SK-N-SH treated with all-trans-retinoic acid at 6 μM for 48 hours (cell line): ENCODE measurements at places on chromosomes 2 and 18.

DNA sequence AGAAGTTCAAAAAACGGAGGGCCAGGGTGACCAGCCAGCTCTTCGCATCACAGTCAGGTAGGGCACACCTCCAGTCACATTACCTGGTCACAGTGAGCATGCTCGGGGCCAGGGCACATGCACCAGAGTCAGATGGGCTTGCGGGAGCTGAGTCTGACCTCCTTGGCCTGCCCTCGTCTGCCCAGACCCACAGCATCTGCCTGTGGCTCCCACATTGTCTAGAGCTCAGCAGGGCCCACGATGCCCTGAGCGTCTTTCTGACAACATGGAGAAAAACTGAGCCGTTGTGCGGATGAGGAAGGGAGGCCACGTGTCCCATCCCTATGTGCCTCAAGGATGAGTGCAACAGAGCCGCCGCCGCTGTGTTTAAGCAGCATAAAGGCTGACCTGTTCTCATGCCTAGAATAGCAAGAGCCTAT, 37.6 kb downstream of the CRACDL start:
- no peak for ATAC-seq

- ATAC-seq: no peak
Observed at GRCh38 chr2:654896-655295, 22.3 kb downstream of the TMEM18 start.

- ATAC-seq: no peak
Observed at GRCh38 chr2:163863073-163863472, 127.3 kb upstream of the FIGN start.

DNA sequence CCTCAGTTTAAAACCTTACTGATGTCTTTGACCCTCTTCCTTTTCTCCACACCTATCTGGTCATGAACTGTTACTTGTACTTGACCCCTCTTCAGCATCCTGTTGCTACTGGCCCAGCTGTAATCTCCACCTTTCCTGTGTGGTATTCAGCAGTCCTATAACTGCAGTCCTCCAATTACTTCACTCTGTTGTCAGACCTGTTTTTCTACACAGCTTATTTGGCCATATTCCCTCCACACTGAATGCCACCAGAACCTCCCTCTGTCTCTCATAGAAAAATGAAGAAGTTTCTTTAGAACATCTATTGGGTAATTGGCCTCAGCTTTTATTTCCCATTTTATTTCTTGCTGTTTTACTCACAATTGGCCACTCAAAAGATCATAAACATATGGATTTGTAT, 155.4 kb downstream of the ASXL3 start:
- ATAC-seq: no peak

- no peak for ATAC-seq
Observed at GRCh38 chr2:107712857-107713256, 113.8 kb upstream of the RGPD4 start.

GRCh38 chr2:156539086-156539860, 103.1 kb downstream of the GPD2 start:
- no peak for ATAC-seq

DNA sequence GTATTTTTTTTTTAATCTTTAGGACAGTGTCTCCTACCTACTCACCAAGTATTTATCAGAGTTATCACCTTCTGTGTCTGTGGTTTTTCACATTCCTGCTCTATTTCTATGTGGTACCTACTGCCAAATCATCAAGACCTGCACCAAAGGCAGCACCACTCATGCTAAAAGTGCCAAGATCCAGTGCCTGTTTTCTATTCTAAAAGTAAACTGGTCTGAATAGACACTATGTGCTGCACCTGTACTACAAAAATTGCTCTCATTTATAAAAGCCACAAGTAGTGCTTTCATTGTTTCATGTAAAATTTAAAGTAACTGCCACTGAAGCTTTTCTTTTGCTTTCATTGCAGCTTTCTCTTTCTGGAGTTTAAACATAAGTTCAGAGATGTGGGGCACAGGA, 103.9 kb upstream of the GULP1 start:
- no peak for ATAC-seq

- peak; percentile 80 for ATAC-seq
Observed at GRCh38 chr18:9708057-9708433, at the start of gene RAB31. RAB31 (plus strand) TSS chr18:9708301; CDS start chr18:9708406, 105 bp downstream.

- peak; percentile 48; the same call in 2 of the 3 replicates for ATAC-seq
Observed at GRCh38 chr2:138722316-138722715, 57.9 kb downstream of the NXPH2 start.

DNA sequence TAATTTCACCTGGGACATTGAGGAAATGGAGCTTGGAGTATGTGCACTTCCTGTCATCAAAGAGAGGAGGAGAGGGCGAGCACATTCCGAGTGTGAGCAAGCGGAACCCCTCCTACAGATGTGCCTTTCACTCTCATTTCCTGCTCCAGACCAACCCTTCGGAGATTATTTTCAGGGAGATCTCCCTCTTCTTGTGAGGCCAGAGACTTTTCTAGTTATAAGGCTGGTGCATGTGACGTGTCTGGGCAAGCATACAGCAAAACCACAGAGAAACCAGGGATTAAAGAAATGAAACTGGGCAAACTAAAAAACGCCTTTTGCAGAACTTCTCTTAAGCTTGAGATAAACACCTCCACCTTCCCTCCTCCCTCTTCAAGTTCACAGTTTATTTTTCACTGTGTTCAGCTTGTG, 409.2 kb upstream of the TCF4 start:
- ATAC-seq: no peak

DNA sequence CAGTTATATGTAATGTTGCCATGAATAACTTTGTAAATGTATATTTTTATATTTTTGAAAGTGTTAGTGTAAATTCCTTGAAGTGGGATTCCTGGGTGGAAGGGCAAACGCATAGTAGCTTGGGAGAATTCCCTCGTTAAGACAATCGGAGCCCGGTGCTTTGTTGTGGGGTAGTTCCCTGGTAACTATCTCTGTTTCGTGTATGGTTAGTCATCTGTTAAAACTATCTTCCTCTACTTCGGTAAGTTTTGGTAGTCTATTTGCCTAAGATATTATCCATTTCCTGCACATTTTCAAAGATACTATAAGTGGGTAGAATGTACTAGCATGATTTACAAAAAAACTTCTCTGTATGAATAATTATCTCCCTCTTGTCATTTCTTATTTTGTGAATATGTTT, 113.8 kb upstream of the NRXN1 start:
- no peak for ATAC-seq

DNA sequence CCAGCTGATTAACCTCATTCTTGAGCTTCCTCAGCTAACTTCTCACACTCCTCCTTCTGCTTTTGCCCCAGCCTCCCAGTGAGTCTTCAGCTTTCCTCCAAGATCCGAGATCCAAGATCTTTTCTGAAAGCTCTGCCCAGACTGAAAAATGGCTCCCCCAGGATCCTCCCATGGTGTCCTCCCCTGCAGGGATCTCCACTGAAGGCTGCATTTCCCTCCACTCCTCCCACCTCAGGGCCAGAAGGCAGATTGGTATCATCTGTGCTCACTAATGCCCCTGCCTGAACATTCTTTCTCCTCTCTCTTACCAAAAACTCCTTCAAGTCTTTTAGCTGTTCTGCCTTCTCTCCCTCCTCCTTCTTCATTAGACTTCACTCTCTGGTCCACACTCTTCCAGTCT, 6.1 kb upstream of the FOXI3 start:
- no peak for ATAC-seq

DNA sequence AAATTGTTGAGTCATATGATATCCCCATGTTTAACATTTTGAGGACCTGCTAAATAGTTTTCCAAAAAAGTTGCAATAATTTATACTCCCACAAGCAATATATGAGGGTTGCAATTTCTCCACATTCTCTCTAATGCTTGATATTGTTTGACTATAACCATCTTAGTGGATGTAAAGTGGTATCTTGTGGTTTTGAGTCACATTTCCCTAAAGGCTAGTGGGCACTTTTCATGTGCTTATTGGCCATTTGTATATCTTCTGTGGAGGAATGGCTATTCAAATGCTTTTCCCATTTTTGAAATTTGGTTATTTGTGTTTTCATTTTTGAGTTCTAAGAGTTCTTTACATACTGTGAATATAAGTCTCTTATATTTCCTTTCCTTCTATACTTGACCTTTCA, 82.7 kb downstream of the SCG2 start:
- ATAC-seq: no peak

DNA sequence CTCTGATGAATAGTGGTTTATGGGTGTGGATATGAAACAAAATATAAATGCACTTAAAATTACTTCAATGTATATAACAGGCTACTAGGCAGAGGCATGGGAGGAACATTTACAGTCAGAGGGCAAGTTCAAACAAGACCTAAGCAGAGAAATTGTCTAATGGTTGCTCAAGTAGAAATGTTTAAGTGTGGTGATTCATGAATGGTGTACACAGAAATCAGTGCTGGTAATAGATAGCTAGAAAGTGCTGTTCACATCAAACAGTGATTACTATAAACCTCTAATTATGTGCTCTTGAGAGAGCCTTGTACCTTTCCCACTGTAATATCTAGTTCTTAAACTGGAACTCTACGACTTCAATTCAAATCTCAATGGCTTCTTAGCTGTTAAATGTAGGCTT, 485.1 kb downstream of the NRXN1 start:
- no peak for ATAC-seq

- no peak for ATAC-seq
Observed at GRCh38 chr2:204225671-204226073, 289.1 kb downstream of the ICOS start.

DNA sequence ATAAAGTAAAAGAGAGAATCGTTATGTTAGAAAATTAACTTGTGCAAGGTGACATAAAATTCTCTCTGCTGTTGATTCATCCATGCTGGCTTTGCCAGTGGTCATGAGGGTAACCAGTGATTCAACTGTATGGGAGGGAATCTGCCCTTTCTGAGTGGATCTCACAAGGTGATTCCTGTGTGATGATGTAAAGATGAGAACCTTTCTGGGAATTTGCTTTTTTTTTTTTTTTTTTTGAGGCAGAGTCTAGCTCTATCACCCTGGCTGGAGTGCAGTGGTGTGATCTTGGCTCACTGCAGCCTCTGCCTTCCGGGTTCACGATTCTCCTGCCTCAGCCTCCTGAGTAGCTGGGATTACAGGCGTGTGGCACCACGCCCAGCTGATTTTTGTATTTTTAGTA, 23.3 kb downstream of the RAB31 start:
- peak; percentile 79 for ATAC-seq

DNA sequence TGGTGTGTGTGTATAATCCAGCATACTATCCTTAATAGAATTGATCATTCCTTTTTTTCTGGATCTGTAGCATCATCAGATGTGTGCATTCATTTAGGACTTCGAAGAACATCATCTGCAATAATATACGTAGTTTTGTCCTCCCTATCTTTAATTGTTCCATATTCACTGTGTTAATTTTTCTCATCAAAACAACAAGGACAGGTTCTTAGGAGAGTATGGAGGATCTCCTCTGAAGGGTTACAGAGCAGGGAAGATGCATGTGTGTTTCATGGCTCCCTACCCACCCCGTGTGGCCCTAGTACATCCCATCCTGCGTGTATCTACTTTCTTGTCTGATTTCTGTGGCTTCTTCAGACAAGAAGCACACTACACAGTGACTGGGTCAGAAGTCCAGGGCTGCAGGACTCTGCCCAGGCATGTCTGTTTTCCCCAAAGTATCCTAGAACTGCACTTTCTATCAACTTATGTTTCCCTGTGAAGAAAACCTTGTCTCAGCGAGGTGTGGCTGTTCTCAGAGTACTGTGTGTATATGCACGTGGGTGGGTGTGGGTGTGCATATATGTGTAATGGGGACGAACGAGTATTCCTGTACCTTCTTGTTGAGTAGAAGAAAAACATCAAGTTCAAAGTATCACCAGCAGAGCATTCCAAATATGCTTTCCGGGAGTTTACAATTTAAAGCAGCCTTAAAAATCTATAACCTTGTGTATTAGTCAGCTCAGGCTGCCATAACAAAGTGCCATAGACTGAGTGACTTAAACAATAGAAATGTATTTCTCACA, 220.4 kb upstream of the FOSL2 start:
- ATAC-seq: peak; percentile 40

DNA sequence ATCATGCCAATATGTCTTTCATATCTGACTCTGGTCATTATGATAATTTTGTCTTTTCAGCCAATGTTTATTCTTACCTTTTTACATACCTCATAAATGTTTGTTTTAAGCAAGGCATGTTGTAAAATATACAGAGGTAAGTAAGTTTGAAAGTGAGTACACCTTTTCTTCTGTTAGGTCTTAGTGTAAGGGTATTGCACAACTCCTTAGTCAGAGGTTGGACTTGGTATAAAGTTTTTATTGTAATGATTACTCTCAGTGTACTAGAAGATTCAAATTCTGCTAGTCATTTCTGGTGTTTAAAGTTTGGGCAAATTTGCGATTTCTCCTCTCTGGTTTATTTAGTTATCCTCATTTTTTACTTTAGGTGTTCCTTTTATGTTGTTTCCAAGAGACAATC, 564.3 kb upstream of the FSIP2 start:
- no peak for ATAC-seq

GRCh38 chr2:96528700-96529375, 7.7 kb upstream of the ARID5A start:
- no peak for ATAC-seq

GRCh38 chr2:109045505-109045904, 56.5 kb upstream of the EDAR start:
- no peak for ATAC-seq

- ATAC-seq: no peak
Observed at GRCh38 chr2:2597712-2598111, 266.6 kb upstream of the MYT1L start.

GRCh38 chr2:173248381-173248780, 106.3 kb upstream of the CDCA7 start:
- no peak for ATAC-seq

DNA sequence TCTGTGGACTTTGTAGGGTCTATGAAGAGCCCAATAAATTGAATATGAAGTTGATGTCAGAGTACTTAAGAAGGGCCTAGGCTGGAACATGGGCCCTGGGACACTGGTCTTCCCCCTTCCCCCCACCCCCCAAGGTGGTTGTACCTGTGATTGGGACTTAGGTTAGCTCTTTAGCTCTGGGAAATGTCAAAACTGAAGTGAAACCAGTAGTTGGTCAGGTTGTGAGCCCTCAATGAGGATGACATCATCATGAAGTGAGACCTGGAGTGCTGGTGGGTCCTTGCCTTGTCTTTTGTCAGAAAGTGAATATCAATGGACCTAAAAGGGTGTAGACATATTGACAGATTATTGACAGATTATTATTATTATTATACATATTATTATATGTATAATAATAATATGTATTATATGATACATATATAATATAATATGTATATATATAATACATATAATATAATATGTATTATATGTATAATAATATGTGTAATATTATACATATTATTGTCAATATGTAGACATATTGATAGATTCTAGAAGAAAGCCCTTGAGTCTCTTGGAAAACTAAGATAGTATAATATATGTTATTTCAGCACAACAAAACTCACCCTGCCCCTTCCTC, 5.4 kb downstream of the MARS2 start:
- ATAC-seq: no peak

DNA sequence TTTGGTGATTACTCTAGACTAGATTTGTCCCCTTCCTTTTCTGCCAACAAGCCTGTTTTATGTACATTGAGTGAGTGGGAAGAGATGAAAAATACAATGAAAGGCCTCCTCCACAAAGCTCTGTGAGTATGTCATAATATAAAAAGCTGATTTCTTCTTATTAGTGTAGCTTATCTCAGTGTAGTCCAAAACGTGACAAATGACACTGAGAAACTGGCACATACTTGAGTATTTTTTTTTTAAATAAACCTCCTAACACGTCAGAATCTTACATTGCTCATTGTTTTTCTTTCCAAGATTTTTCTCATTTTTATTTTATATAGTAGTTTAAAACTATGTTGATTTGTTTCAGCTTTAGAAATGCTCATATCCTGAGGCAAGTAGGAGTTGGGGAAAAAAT, 17.9 kb upstream of the FIGN start:
- ATAC-seq: no peak

- no peak for ATAC-seq
Observed at GRCh38 chr2:30866974-30867373, 59.7 kb upstream of the CAPN13 start.
